Epithelial cell of esophagus (primary cell): ENCODE measurements at places on chromosomes 7 and 10.

- peak; percentile 91 for DNase-seq
Observed at GRCh38 chr10:126734015-126734414, 63.5 kb upstream of the C10orf90 start.

DNA sequence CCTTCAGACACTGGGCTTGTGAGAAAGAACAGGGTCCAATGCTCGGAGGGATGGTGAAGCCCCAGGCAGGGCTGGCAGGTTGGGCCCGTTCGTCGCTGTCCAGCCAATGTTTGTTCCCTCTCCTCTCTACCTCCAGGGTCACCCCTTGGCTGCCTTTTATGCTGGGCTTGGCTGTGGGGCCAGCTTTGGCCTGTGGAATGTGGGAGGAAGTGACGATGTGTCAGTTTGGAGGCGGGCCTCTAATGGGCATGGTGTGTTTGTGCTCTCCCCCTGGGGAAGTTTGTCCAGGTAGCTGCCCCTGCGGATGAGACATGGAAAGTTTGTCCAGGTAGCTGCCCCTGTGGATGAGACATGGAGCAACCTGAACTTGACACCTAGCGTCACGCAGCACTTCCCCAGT, 236.7 kb downstream of the GLRX3 start:
- DNase-seq, result no peak

DNA sequence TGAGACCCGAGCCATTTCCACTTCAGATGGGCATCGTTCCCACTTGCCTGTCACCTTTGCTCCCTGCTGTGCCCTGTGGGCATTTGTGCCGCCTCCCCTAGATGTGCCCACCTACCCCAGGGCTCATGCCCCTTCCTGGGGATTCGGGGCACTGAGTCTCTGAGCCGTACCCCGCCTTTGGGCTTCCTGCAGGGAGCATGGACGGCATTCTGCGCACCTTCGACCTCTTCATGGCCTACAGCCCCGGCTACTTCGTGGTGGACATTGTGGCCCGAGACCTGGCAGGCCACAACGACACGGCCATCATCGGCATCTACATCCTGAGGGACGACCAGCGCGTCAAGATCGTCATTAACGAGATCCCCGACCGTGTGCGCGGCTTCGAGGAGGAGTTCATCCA, 36.3 kb upstream of the VSIR start:
- DNase-seq, result no peak

DNA sequence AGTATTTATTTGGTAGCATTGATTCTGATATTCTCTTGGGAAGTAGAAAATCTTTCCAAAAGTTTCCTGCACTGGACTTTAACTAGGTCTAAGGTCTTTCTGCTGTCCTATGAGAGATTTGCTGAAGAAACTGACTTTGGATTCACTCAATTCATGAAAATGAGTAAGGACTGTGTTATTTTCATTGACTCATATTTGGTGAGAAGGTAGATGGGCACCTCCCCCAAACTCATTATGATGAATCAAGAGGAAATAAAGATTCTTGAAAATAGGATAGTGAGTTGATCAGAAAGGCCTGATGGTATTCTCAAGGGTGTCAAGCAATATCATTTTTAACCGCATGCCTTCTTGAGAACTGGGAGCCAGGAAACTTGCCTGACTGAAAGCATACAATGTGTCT, 110.3 kb downstream of the RNF133 start:
- peak; percentile 47 for DNase-seq

- no peak for DNase-seq
Observed at GRCh38 chr7:104225451-104225850, 17.6 kb upstream of the ORC5 start.

GRCh38 chr7:148584154-148584827, 6.3 kb upstream of the C7orf33 start:
- DNase-seq, result no peak

- no peak for DNase-seq
Observed at GRCh38 chr7:108724251-108725100, 154.8 kb downstream of the DNAJB9 start.

DNA sequence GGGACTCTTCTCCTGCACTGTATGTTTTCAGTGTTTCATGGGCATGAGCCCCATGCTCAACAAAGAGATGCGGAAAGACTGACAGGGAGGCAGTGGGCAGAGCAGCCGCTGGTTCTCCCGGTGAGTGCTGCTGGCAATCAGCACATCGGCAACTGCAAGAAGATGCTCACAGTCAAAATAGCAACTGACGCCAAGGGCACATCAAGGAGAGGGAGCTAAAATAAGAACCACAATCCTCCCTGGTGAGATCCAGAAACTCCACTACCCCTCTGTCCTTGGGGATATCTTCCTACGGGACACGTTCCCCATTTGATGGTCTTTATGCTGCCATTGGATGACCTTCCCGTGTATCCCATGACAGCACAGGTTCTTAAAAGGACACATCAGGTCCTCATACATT, 28.9 kb upstream of the SVIL start:
- DNase-seq, result no peak

DNA sequence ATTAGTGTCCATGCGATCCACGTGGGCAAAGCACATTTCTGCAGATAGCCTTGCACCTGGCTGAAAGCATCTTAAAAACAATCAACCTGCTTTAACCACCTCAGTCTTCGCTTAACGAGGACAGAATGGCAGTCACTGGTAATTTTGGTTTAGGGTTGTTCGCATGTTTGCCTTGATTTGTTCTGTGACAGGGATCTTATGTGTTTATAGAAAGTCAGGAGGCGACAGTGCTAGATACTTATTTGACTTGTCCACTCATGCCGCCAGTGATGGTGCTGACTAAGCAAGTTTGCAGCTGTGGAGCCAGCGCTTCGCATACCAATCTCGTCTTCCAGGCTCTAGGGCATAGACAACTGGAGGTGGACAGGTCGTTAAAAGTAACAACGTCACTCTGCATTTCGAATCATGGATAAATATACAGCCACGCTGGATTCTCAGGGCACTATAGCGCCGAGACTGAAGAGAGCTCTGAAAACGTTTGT, 1.2 kb upstream of the TMEM243 start:
- DNase-seq, result peak; percentile 43

- DNase-seq, result no peak
Observed at GRCh38 chr7:157621131-157621681, 284.4 kb downstream of the DNAJB6 start.
